ENCODE measurements at places on chromosomes 2 and 18.

DNA sequence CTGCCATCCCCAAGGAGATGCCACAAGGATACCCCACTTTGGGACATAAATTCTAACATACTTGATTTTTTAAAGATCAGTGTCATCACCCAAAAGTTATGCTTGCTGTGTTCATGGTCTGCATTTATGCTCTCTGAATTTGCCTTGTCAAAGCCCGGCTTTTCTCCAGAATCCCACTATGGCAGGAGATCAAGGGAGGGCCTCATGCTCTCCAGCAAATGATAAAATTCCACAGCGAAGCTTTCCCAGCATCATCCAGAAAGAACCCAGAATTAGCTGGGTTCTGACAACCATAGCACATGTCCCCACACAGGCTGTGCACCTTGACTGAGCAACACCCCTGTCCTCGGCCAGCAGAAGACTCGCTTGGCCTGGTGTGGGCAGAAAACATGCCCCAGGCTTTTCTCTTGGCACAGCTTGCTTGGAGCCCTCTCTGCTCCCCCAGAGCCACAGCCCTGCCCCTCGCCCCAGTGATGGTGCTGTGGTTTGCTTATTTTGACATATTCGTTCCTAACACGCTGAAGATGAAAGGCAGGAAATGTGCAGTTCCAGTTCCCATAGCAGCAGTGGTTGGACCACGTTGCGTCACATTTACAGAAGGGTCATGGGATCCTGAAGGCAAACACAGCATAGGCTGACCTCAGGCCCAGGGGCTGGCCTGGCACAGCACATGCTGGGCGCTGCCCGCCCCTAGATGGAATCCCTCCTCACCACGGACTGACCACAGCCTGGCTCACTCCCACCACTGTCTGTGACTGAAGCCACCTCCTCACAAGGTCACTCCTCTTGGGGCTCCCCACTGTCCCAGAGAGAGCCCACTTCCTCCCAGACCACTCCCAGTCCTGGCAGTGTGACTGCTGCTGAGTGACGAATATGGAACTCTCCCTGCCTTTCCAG is 14.1 kb upstream of the CHRNA1 start:
- DNase-seq, result no peak

GRCh38 chr18:50706651-50707050 is 113.2 kb downstream of the MRO start:
- DNase-seq, result no peak

- DNase-seq, result no peak
Measured at GRCh38 chr18:35573531-35573930, 8.0 kb upstream of the GALNT1 start.

- DNase-seq, result no peak
Measured at GRCh38 chr2:129329574-129329973, 649.9 kb upstream of the RAB6C start.

- no peak for DNase-seq
Measured at GRCh38 chr2:42960842-42961180, 168.4 kb upstream of the HAAO start.

DNA sequence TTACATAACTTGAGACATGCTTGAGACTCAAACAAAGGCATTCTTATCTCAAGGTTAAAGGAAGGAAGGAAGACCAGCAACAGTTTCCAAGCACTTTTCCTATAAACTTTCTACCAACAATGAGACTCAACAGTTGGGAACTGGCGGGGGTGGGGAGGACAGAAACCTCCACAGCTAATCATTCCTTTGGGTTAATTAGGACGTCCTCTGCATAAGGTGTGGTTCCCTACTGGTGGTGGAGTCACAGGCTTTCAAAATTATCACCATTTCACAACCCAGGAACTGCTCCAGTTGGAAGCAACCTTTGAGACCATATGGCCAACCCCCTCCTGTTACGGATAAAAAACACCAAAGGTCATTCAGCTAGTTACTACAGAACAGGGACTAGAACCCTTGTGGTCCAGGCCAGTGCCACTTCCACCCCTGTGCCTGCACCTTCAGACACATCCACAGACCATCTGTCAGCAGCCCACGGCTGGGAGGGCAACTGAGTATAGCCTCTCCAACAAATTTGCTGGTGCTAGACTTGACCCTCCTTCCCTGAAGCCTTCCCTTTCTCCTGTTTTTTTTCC is 30.1 kb upstream of the ATL2 start:
- no peak for DNase-seq

- DNase-seq, result no peak
Measured at GRCh38 chr2:128202791-128203190, 111.8 kb downstream of the UGGT1 start.

- no peak for DNase-seq
Measured at GRCh38 chr2:149226790-149227189, 103.6 kb upstream of the LYPD6 start.

- DNase-seq, result no peak
Measured at GRCh38 chr18:57404345-57404744, 30.8 kb upstream of the ONECUT2 start.

GRCh38 chr2:216006164-216006663 is 7.1 kb downstream of the MREG start:
- DNase-seq, result no peak

GRCh38 chr18:76466410-76466991 is 28.5 kb downstream of the ZNF516 start:
- no peak for DNase-seq

- no peak for DNase-seq
Measured at GRCh38 chr2:105118960-105119359, 81.1 kb downstream of the MRPS9 start.

- no peak for DNase-seq
Measured at GRCh38 chr2:233221378-233222063, 30.0 kb upstream of the ATG16L1 start.

DNA sequence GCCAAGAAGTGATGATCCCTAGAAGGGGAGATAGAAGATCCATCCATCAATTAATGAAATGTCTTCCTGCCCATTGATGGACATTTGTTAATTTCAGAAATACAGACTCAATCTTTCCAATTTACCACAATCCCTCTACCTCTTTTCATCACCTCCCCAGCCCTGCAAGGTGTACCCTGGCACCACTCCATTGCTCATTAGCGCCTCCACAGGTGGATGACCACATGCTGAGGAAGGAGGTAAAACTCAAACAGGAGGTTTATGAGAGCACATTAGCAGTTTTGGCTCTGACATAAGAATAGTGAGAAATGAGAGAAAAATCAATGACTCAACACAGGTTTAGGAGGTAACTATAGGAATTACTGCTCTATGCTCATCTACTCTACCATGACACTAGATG is 208.0 kb downstream of the C1D start:
- DNase-seq, result no peak

GRCh38 chr2:229009816-229010215 is 261.3 kb downstream of the PID1 start:
- no peak for DNase-seq

DNA sequence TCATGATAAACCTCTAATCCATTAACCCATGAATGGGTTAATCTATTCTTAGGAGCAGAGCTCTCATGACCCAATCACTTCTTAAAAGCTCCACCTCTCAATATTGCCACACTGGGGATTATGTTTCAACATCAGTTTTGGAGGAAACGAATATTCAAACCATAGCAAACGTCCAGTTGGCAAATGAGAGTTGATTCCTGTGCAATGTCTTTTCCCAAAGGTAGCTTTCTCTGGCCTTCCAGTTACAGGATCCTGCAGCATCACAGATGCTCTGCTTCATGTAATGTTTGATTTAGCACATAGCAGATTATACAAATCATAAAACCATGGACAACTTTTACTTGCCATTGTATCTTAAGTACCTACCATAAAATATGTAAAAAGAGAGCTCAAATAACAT is 481.0 kb downstream of the TNS1 start:
- DNase-seq, result no peak

DNA sequence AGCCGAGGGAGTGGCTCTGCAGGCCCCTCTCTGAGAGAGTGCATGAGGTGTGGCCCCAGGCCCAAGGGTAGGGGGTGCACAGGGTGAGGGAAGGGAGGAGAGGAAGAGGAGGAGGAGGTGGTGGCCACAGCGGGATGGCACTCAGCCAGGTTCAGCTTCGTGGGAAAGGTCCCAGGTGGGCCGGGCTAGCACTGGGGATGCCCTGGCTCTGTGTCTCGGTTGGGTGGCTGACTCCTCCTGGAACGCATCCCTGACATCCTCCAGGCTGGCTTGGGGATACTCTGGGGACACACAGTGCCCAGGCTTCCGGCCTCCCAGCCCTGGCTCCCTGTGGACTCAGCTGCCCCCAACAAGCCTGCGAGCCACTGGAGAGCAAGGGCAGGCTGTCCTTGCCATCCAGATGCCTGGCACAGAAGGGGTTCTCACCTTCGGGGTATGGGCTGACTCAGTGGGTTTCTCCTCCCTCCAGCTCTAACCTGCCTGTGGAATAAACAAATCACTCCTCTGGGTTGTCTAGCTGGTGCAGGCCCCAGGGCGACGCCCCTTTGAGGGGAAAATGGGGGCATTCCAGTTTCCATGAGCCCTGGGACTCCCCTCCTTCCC is 582 bp upstream of the ZAP70 start:
- DNase-seq, result no peak

DNA sequence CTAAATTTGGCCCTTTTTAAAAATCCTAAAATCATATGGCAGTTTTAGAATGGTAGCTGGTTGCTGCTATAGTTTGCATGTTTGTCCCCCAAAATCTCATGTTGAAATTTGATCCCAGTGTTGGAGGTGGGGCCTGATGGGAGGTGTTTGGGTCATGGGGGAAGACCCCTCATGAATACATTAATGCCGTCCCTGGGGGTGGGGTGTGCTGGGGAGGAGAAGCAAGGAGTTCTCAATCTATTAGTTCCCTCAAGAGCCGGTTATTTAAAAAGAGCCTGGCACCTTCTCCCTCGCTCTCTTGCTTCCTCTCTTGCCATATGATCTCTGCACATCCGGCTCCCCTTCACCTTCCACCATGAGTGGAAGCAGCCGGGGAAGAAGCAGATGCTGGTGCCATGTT is 20.8 kb downstream of the GPATCH11 start:
- DNase-seq, result no peak

- DNase-seq, result no peak
Measured at GRCh38 chr2:106890606-106891005, 4.6 kb upstream of the ST6GAL2 start.

DNA sequence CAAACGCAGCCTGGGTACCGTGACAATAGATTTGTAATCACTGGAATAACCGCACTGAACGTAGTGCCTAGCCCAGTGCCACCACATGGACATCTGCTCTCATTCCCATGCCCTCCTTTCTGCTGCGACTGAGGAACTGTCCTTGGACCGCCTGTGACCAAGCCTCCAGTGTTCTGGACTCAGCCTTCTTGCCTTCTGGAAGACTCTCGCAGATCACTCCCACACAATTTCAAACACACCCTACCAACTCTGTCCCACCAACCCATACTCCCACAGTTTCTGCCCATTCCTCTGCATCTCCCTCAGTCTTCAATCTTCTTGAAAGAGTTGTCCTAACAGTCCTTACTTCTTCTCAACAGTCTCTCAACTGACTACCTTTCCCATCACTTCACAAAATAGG is 2.1 kb downstream of the RNF149 start:
- DNase-seq, result no peak

GRCh38 chr2:69685321-69686048 is 41.9 kb upstream of the AAK1 start:
- DNase-seq, result no peak

GRCh38 chr2:9187620-9188214 is 18.9 kb upstream of the ASAP2 start:
- DNase-seq, result no peak

GRCh38 chr2:37665043-37665442 is 6.4 kb downstream of the CDC42EP3 start:
- no peak for DNase-seq

DNA sequence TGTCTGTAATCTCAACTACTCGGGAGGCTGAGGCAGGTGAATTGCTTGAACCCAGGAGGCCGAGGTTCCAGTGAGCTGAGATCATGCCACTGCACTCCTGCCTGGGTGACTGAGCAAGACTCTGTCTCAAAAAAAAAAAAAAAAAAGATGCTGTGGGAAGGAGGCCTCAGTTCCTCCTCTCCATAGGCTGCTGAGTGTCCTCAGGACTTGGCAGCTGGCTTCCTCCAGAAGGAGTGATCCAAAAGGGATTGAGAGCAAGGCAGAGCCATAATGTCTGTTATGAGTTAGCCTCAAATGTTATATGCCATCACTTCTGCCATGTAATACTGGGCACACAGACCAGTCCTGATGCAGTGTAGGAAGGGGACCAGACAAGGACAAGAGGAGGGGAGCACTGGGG is 6.6 kb upstream of the NPC1 start:
- DNase-seq, result no peak

- no peak for DNase-seq
Measured at GRCh38 chr2:106020032-106020431, 174.1 kb downstream of the UXS1 start.

- no peak for DNase-seq
Measured at GRCh38 chr2:393711-394696, 106.1 kb upstream of the ALKAL2 start.

GRCh38 chr18:11052800-11053199 is 96.6 kb downstream of the PIEZO2 start:
- no peak for DNase-seq

DNA sequence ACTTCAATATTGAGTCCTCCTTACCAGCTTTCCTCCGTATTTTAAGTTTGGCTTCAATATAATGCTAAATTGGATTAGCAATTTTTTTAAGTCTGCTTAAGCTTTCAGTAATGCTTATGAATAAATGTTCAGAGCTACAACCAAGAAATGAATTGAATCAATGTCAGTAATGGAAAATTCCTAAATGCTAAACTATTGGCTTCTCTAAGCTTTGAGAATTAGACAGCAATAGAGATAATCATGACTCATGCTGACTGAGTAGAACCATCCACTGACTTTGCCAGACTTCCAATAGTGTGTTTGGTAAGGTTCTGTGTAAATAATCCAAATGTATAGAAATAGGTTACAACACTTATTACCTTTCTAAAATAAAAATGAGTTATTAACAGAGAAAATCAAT is 8.9 kb upstream of the PDE1A start:
- DNase-seq, result no peak

- DNase-seq, result no peak
Measured at GRCh38 chr2:219521066-219521880, 7.0 kb downstream of the ASIC4 start.

GRCh38 chr2:9519250-9519649 is 36.4 kb downstream of the ADAM17 start:
- no peak for DNase-seq

DNA sequence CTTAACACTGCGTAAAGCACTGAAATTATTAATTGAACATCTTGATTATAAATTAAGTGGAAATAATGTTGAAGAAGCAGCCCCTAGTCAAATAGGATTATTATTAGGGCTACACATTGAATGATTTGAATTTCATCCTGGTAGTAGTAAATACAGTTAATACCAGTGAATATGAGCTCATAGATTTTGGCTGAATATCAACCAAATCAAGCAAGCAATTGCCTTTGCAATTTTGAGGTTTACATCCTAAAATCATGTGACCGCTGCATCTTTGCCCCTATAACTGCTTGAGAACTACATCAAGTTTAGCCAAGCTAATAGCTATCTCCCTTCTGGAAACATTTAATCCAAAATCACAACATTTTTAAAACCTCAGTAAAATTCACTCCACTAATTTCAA is 801.2 kb upstream of the PIK3C3 start:
- DNase-seq, result no peak

DNA sequence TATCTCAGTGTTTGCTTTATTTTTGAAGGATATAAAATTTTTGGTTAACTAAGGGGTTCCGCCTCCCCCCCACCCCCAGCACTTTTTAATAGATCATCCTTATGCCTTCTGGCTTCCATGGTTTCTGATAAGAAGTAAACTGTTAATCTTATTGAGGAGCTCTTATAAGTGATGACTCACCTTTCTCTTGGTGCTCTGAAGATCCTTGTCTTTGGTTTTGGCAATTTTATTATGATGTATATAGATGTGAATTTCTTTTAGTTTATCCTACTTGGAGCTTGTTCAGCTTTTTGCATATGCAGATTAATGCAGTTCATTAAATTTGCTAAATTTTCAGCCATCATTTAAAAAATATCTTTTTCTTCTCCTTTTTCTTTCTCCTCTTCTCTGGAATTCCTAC is 91.7 kb upstream of the CTAGE1 start:
- DNase-seq, result no peak

All from GM12892 (cell line).